NCI-H2227 treated with DMSO at 0.1 percent for 48 hours (cell line): ENCODE measurements at places on chromosomes 3 and 15.

DNA sequence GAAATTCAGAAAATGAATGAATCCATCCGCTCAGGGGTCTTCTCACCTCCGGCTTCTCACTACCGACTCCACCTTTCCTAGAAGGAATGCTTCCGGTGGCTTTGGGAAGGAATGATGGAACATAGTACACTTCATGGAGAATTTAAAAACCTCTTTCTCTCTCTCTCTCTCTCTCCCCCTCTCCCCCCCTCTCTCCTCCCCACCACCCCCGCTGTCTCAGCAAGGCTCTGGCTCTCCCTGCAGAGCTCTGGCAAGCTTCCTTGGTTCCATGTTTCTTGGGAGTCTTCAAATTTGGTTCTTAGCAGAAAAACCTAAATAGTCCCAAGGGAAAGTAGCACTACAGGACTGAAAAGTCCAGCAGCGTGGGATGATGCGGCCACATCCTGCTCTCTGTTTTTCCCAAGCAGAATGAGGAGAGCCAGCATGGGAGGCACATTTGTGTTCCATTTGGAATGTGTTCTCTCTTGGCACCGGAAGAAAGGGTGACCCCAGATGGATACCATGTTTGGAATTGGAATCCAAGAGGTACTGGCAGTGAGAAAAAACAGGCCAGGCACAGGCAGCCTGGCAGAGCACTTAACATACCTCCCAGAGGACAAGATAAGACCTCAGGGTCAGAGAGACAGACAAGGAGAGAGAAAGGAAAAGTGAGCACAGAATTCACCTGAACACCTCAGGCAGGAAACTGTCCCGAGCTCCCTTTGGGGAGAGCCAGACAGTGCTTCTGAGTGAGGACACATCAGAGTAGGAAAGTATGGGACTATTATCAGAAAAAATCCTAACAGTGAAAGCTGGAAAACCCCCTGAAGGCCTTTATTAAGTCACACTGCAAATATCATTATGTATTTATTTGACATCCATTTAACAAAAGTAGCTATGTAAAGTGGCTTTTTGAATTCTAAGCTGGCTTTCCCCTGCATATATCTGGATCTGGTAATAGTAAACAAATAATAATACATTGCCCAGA is at the start of gene POPDC2:
POPDC2 (minus strand) TSS at position 116 of the 967 bp plus-strand sequence. CDS start 166 bp downstream, outside the sequence.
- DNase-seq = no peak

DNA sequence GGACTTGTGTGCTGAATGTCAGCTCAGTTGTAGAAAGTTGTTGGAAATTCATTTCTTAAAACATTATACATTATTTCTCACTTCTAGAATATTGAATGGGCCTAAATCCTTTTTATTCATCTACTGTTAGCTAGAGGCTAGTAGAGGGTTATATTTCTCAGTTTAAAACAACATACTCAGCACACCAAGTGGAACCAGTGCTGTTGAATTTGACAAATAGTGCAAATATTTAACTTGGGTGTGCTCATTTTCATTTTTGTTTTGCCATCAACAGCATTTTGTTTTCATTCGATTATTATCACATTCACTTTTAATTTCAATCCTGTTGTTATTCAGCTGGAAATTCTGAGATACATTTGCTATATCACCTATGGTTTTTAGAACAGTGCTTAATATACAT is 269.4 kb upstream of the PEX5L start:
- no peak for DNase-seq

GRCh38 chr3:98599647-98600411 is 6.4 kb upstream of the CPOX start:
- no peak for DNase-seq

DNA sequence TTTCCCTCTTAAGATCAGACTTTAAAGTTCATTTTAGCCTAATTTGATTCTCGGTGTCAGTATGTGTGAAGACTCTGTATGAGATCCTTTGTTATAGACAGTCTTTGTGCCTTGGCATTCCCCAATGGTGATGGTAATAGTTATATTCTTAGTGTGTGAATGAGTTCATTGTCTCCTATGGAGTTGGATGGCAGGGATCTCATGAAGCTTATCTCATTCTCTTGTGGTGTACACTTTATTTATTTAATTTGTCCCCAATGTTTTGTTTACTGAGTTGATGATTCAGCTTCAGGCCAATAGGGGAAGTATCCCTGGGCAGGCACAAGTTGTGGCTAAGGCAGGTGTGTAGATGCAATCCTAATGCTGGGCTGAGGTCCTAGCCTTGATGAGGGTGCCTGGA is 222.0 kb upstream of the DPPA4 start:
- no peak for DNase-seq

DNA sequence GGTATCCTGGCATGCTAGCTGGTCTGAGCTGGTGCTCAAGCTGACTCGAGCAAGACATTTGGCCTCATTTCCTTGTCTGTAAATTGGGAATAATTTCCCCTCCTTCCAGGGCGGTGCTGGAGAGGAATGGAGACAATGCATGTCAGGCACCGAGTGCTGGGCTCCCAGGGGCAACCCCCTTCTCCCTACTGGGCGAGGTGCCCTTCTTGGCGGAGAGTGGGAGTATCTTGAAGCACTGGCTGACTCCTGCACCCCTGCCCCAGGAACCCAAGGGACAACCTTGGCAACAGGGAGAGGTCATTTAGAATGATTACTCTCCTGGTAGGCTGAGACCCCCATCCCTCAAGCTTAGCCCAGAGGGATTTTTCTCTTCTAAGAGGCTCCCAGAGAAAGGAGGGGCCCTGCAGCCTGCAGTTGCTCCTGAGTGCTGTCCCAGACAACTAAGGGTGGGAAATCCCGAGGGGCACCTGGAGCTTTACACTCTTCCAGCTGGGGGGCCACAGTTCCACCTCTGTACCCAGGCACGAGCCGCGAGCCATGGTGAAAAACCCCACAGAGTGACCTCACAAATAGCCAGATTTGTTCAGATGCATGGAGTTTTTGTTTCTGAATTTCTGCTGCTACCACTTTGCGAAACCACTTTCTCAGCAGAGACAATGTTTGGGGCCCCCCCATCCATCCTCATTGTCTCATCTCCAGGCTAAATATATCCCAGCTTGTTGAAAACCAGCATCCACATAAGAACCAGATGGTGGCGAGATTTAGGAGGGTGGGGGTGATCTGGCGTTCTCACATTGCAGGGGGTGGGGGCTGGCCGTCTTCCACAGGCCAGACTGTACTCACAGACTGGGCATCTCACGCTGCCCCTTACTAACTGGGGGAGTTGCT is 44.8 kb downstream of the ABTB1 start:
- DNase-seq = no peak

- DNase-seq = no peak
Measured at GRCh38 chr3:41102750-41103149, 96.6 kb upstream of the CTNNB1 start.

- DNase-seq = no peak
Measured at GRCh38 chr15:48681353-48681752, 35.8 kb upstream of the FBN1 start.

DNA sequence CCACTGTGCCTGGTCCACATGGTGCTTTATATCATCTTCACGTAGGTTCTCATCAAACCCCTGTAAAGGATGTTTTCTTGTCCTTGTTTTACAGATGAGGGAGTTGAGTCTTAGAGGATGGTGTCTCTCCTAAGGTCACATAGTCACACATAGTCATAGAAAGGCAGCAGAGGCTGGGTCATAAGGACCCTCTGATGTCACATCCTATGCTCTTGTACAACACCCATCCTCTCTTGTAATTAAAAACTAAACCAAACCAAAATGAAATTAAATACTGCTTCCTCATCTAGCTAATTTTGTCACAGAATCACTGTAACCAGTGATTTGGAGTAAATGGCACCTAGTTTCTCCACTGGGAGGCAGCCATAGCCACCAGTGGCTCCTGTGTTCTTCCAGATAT is 21.8 kb upstream of the ATP1B3 start:
- DNase-seq = no peak
